Hypothalamus (tissue), 51 donors: ENCODE measurements at places on chromosomes 12 and 14.

GRCh38 chr12:100796621-100797020 is 2.0 kb downstream of the ANO4 start:
- DNase-seq: no peak

DNA sequence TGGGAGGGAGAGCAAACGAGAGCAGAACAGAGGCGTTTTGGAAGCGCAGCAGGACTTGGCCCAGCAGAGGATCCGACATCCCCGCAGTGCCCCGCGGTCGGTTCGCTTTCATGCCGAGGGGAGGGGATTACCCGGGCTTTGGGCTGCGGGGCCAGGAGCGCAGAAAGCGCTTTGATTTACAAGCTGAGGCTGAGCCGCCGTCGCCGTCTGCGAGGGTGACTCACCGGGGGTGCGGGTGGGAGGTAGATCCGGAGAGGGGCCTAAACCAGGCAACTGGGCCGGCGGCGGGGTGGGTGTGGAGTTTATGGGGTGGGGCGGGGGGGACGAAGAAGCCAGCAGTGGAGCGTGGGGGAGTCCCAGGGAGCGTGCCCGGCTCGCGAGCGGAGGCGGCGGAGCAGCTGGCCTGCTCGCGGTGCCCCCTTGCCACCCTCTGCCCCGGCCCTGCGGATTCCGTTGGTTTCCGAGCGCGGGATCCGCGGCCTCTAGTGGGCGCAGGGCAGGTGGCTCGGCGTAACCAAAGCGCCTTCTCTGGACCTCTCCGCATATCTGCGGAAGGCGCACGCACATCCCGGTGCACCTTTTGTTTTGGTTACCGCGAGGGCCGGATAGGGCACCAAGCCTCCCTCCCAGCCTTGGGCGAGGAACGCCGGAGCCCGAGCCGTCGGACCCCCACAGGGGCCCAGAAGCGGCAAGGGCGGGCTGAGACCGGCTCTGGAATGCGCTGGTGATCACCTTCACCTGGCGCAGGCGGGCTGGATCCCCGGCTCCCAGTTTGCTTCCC is 2.6 kb downstream of the SIX4 start:
- DNase-seq: peak; percentile 9

DNA sequence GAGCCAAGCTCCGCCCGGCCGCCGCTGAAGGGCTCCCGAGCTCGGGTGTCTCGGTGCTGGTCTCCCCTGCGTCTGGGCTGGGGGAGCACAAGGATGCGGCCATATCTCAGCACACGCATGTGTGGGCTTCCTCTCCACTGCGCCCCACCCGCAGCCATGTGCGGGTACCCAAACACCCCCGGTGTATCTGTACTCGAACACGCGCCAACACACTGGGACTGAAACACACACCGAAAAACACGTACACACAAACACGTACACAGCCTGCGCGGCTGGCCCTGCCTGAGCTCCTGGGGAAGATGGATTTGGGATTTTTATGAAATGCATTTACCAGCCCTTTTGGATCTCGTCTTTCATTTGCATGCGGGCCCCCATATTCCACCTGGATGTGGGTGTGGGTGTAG is 897 bp upstream of the TBX3 start:
- no peak for DNase-seq

DNA sequence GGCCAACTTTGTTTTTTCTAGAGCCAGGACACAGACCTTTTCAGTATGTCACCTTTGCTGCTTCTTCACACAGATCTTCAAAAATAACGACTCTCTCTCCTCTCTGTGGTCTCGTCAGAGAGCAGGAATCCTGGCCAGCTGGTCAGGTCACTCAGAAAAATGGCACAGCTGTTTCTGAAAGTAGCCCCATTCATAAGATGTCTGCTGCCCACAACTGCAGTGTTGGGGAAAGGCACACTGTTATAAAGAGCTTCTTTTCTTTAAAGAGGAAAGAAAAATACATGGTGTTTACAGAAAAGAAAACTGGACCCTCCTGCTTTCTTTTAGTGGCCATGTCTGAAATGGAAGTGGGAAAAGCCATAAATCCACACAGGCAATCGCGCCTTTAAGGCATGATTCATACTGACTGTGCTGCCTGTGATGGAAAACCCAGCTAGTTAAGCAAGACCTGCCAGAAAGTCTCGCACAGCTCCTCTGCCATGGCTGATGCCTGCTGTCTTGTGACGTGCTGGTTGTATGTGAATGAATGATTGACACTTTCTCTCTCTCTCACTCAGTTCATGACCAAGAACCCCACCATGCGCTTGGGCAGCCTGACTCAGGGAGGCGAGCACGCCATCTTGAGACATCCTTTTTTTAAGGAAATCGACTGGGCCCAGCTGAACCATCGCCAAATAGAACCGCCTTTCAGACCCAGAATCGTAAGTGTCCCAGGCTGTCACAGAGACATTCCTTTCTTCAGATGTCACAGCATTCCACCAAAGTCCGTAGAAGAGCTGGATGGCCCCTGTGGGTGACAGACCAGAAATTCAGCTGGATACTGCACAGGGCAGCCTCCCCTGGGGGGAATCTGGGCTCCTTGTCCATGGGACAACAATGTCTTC is 147.9 kb upstream of the HIF1A start:
- DNase-seq: no peak

DNA sequence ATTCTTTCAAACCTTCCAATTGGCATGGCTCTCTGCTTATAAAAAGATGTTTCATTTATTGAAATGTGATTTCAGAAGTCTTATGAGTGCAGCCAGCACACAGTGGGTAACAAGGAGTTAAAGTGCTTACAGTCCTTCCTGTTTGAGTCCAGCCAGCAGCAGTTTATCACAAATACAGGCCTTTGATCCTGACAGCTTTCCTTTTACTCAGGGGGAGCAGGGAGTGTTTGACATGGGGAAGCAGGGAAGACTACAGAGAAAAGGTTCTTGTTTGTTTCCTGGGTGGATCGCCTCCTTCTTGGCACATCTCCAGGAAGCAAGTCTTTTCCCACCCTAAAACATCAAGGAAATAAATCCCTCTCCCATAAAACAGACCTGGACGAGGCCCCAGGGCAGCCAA is 216.1 kb downstream of the MSRB3 start:
- no peak for DNase-seq

DNA sequence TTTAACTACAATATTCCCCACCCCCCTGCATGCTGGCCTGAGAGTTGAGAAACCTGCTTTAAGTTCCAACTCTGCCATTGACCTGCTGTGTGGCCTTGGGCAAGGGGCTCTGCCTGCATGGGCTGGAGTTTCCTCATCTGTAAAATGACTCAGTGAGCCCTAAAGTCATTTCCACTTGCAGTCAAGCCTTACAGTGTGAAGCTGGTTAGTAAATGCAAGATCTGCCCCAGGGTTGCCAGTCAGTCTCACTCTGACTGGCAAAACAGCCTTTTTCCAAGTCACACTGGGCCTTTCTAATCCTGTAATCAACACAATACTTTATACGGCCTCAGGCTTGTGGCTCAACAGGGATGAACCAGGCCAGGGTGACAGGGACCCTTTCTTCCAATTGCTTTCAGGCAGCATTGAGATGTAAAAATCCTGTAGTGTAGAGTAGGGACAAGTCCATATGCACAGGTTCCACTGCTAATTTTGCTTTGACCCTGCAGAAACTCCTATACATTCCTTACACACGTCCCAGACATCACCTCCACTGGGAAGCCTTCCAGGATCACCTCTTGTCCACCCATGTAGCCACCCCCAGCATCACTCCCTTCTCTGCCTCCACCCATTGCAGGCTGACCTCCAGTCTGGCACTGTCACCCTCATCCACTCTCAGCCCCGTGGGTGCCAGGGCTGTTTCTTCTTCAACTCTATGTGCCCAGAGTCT is 42.6 kb upstream of the PRIMA1 start:
- DNase-seq: no peak

GRCh38 chr14:58994130-58994529 is 194.3 kb upstream of the DAAM1 start:
- no peak for DNase-seq

DNA sequence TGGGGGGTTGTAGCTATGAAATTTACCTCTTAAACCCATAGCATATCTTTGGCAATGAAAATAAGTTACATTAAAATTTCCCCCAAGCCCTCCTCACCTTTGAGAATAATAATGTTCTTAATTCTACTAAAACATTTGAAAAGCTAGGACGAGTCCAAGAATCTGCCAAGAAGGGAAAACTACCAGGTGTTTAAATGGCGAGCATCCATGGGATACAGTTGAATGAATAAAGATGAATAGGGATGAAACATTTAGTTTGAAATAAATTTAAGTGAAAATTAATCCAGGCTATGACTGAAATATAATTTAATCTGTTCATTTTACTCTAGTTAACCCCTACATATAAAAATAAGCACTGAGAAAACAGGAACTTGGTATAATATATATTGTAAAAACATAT is 536.7 kb downstream of the FLRT2 start:
- no peak for DNase-seq

DNA sequence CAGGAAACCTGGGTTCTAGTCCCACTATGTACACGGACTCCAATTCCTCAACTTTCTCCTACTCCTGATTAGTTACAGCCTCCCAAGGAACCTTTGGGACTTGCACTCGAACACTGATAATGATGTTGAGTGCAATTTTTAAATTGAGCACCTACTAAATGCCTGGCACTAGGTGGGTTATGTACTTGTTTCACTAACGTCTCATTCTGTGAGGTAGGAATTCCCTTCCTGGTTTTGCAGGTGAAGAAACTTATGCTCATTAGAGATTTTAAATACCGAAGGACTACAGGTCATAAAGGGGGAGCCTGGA is 536 bp downstream of the PARPBP start:
- no peak for DNase-seq

DNA sequence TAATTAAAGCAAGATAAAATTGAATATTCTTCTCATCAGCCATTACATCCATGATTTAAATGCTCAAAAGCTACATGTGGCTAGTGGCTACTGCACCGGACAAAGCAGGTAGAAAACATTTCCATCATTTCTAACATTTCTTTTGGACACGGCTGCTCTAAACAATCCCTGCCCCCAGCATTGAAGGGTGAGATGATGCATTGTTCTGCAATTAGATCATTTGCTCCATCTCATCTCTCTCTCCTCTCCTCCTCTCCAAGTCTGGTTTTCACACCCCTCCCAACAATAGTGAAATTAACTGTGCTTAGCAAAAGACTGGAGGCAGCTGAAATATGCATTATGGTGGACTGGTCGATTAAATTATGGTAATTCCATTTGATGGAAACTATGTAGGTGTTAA is 288.5 kb downstream of the KSR2 start:
- no peak for DNase-seq

DNA sequence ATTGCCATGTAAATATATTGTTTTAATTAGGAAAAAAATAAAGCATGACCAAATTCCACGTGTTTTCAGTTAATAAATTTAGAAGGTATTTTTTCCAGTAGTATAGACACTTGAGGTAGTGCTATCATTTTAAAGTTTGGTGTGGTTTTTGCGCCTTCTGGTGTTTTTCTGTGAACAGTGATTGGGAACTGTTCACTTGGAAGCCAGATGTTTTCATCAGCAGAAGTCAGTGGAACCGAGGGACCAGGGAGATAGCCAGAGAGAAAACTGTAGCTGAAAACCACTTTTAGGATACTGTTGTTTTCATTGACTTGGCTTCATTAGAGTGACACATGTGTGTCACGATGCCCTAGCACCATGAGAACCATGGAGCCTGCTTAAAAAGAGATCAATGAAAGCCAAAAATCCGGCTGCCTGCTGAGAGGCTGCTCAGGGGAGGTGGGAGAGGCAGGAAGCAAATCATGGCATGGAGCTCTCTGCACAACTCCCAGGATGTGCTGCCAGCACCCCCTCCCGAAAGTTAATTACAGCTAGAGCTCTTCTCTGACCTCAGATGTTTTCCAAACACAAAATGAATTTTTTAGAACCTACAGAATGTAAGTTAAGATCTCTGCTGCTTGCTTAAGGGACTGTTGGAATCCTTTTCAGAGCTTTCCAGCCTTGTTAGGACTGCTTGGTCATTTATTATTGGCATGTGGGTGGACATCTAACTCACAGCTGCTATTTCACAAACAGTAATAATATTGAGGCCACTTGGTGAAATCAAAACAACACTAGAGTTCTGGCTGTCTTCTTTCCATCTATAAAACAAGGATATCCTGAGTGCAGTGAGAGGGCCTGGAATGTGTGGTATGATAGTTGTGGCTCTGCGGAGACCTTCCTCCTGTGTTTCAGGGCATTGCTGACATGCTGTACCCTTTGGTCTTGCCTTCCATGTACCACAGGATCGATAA is 192.3 kb downstream of the ANO4 start:
- DNase-seq: no peak

DNA sequence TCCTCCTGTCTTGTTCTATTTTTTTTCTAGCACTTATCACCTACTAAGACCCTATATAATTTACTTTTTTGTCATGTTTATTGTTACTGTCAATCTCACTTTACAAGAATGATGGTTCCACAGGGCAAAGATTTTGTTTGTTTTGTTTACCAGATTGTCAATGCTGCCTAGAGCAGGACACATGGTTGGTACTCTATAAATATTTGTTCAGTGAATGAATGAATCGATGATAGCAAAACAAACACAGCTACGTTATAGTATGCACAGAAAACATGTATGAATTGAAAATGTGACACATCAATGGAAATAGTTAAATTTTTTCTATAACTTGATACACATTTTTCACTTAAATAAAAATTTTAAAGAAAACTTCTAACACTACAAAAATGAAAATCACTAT is 67.1 kb upstream of the KRR1 start:
- DNase-seq: no peak

DNA sequence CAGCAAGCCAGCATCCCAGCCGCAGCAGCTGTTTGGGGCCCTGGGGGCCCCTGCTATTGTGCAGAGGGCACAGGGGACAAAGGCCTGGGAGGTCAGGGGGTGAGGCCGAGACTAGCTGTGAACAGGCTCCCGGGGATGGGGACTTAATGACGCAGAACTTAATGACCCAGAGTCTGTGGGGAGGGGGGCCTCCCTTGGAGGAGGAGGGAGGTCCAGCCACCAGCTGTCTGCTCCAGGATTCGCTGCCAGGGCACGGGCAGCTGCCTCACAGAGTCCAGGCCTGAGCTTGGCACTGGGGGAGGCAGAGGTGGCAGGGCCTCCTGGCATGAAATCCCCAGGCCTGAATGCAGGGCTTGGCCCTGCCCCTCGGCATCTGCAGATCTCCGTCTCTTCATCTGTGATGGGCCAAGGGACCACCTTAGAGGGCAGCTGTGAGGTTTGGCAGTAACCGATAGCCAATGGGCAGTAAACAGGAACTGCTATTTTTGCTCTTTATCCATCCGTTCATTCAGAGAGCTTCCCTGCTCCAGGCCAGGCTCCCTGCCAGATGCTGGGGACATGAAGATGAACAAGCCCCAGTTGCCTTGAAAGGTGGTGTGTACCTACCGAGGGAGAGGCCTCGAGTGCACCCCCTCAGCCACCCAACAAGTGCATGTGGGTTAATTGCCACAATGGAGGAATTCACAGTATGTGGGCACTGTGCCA is 6.7 kb downstream of the FAM222A start:
- peak; percentile 65 for DNase-seq
